ENCODE measurements at places on chromosomes 6 and 20.

- DNase-seq = no peak
Measured at GRCh38 chr6:1856381-1856780, 246.7 kb downstream of the FOXC1 start.

GRCh38 chr6:150169609-150170008, 26.8 kb downstream of the PPP1R14C start:
- DNase-seq = no peak

DNA sequence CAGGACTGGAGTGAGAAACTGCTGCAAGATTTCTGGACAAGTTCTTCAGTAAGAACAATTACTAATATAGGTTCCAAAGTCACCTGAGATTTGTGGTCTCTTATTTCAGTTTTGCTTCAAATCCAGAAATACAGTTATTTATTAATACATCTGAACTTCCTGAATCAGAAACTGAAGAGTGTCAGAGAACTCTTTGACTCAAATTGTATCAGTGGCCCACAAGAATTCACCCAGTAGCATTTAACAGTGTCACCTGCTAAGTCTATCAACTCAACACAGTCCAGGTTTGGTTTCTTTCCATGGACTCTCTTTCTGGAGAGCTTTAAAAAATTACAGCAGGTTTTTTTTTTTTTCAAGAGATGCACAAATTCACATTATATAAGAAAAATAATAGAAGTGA, 18.8 kb upstream of the NHSL1 start:
- no peak for DNase-seq

GRCh38 chr6:127963495-127963894, 62.6 kb upstream of the THEMIS start:
- DNase-seq = no peak

GRCh38 chr20:57159945-57160610, 106.4 kb downstream of the BMP7 start:
- DNase-seq = no peak

GRCh38 chr6:146598772-146599405, at the start of gene ADGB:
TSS of gene ADGB (plus strand) at chr6:146598972. CDS start at chr6:146599041, 69 bp downstream.
- peak; percentile 22 for DNase-seq

GRCh38 chr6:150747155-150747554, 118.3 kb upstream of the MTHFD1L start:
- DNase-seq = no peak

- DNase-seq = no peak
Measured at GRCh38 chr6:74579794-74580193, 626.1 kb downstream of the COL12A1 start.

DNA sequence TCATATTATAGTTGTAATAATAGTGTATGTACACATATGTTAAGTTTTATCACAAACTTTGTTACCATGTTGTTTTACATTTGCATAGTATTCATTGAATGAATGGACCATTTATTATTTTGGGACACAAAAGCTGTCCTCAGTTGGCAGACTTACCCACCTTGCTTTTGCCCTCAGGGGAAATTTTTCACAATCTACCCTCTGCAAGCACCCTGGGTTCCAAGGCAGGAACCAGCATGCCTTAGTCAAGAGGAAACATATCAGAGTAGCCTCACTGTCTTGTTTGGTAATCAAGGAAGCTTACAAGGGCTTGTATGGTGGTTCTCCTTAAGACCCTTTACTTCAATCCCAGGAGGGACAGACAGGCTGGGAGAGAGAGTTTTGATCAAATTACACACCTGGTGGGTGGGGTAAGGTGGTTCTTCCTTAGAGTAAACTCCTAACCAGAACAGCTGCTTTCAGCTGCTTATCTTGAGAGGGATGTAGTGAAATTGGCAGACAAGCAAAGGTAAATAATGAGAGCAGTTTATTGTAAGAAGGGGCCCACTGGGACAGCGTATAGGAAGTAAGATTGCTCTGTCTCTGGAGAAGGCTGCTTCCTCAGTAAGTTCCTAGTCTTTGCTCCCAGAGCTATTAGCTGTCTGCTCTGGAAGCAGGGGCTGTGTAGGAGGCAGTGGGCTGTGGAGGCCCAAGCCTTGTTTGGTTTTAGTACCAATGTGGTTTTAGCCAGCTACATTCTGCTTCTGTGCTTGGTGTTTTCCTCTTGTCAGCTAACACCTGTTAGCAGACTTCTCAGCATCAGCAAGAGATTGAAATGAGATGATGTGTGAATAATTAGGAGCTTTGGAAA, 31.1 kb downstream of the BRPF3 start:
- DNase-seq = no peak

GRCh38 chr6:11428371-11428770, 109.2 kb upstream of the TMEM170B start:
- DNase-seq = no peak

- peak; percentile 72 for DNase-seq
Measured at GRCh38 chr20:21505810-21506530, 7.9 kb downstream of the NKX2-2 start.

- no peak for DNase-seq
Measured at GRCh38 chr6:117280922-117281321, 15.6 kb downstream of the VGLL2 start.

All from LoVo (cell line).